Kidney glomerular epithelial cell (primary cell): ENCODE measurements at places on chromosomes 1 and 21.
A peak's percentile ranks its signal among the peaks of the same experiment; 100 is the strongest.

DNA sequence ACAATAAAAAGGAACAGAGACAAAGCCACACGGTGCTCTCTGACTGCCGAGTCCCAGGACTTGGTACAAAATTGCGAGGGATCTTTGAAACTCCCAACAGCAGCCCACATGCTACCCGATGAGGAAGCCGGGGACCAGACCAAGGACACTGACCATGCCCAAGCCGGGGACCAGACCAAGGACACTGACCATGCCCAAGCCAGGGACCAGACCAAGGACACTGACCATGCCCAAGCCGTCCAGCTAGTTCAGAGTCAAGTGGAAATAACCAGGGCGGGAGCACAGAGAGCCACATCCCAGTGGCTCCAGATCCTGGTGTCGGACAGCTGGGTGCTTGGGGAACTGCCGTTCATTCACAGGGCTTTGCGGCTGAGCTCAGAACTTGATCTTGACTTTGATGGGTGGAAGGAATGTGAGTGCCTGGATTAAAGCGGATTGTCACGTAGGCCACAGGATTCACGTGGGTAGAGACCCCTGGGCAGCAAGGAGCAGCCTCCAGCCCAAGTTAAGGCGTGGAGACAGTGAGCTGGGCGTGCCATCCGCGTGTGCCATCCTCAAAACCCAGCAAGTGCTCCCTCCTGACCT lies 16.5 kb upstream of the TRAPPC10 start:
- no peak for DNase-seq

DNA sequence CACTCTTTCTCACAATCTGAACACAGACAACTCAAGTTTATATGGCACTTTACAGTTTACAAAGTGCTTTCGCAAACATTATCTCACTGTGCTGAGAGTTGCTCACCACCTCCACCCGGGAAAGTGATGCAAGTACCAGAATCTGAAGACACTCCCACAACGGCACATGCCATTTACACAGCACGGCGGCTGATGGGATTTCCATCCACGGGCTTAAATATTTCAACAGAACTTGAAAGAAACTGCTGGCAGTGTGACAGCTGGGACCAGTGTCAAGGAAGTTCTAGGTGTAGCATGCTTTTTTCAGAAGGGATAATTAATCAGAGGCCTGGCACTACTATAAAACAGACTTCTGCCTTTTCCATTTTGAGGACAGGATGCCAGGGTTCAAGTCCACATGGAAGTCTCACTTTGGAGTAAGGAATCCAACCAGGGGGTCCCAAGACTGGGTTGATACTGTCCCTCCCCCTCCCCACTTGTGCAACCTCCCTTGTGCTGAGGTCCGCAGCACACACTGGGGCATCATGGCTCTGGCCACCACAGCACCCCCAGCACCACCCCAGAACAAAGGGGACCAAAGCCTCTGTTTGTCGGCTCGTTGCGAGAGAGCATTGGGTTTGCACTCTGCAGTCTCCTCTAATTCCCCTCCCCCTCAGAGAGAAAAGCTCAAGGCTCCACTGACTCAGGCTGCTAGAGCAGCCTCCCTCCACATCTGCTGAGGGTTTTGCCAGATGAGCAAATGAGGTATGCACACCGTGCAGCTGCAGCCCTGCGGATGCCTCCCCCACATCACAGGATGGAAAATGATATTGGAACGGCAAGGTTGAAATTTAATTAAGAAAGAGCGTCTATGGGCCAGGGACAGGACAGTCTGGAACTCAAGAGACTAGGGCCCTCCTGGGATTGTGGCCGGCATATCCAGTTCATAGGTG lies 154.9 kb downstream of the TGFBR3 start:
- peak; percentile 74 for DNase-seq

DNA sequence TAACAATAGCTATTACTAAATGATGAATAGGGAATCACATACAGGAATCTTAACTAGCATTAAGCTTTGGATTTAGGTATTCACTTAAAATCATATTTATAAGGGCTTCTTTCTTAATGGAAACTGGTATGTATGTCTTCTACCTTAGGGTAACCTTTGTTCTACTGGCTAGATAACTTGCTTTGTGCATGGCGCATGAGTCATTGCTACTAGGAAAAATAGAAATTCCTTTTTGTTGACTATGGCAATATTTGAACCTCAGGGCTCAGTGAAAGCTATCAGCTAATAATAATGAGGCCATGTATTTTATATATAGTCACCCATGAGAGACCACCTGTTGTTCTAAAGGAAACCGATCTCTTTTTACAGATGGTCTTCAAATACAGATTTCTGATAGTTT lies 72.5 kb downstream of the RPS6KC1 start:
- DNase-seq, result peak; percentile 50

- no peak for DNase-seq
Observed at GRCh38 chr1:43861988-43862735, 71.4 kb upstream of the ARTN start.

DNA sequence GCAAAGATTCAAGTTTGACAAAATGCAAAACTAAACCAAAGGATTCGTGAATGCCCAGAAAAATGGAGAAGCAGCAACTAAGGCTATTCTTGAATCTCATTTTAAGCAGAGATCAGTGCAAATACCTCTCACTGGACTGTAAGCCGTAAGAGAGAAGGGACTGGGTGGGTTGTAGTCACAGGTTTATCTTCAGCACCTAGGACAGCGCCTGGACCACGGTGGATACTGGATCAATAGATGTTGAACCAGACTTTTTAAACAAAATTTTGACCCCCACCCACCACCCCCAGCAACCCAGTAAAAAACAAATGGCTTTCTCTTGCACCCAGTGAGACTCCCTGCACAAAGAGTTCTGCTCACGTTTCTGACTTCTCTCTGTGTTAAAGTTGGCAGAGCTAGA lies 347.1 kb downstream of the AJAP1 start:
- no peak for DNase-seq

DNA sequence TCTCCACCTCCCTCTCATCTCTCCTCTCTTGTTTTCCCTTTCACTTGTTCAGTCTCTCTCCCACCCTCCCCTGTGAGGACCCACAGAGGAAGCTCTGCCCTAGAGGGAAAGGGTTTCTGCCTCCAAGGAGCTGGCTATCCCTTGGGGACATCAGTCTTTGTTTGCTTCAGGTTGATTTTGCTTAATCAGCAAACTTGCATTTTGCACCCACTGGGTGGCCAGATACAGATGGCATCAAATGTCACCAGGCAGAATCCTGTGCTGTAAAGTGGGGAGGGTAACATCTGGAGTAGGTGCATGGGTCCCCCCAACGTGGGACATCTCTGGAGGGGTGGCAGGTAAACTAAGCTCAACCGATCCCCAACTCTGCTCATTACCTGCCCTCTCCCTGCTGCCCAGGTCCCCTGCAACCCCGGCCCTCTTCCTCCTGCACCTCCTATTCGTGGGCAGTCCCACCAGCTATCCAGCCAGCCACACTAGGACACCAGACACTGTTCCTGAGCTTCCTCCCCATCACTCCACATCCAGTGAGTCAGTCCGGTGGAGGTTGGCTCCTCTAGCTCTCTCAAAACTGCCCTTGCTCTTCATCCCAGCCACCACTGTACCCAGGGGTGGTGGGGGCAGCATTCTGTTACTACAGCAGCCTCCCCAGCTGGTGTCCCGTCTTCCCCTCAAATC lies 123.3 kb downstream of the KCNN3 start:
- no peak for DNase-seq

DNA sequence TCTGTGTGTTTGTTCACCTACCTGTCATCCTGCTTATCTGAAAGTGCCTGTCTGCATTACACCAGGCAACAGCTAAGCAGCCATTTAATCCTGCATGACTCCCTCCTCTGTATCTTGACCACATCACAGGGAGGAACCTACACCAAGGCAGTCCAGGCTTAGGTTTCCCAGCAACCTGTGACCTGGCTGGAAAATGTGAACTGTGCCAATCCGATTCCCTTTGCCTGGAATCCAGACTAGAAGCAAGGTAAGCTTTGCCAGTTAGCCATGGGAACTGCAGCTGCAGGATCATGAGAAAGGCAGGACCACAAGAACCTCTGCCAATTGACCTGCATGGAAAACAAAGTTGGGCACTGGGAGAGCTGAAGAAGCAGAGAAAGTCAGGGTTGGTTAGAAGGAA lies 6.3 kb upstream of the ATP1B1 start:
- DNase-seq, result no peak

- peak; percentile 63 for DNase-seq
Observed at GRCh38 chr1:20411196-20411980, 74.6 kb downstream of the CAMK2N1 start.
